KBM-7 (cell line): ENCODE measurements at places on chromosomes 2 and 18.
A peak's percentile ranks its signal among the peaks of the same experiment; 100 is the strongest.

DNA sequence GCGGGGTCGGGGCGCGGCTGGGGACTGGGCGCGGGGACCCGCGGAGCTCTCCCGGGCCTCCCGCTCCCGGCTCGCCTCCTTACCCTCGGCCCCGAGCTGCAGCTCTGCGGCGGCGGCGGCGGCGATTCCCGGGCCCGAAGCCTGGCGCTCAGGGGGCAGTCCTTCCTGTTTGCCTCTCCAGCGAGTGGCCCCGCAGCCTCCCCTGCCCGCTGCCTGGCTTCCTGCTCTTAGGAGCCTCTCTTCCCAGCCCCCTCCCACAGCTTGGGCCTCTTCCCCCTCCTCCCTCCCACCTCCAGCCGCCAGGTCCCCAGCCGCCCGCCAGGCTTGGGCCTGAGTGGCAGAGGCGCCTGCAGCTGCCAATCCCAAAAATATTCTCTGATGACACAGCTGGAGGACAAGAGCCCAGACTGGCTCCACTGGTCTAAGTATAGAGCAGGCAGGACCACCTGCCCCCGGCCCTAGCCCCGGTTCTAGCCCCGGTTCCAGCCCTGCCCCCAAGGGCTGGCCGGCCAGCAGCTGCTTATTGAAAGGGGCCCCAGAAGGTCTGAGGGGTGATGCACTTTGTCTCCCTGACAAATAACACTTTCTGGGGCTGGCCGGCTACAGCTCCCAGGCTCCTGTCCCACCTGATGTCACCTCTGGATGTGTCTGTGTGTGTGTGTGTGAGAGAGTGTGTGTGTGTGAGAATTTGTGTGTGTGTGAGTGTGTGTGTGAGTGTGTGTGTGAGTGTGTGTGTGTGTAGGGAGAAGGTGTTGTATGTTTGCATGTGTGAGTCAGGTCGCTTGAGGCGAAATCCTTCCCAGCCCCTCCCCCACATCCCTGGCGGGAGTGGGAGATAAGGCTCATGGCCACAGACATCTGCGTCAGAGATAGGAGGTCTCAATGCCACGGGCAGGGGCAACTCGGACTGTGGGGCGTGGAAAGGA is at the start of gene OBSL1:
TSS of gene OBSL1 (minus strand) at position 229 of the 926 bp plus-strand sequence. CDS start 307 bp downstream, outside the sequence.
- DNase-seq: peak; percentile 75

DNA sequence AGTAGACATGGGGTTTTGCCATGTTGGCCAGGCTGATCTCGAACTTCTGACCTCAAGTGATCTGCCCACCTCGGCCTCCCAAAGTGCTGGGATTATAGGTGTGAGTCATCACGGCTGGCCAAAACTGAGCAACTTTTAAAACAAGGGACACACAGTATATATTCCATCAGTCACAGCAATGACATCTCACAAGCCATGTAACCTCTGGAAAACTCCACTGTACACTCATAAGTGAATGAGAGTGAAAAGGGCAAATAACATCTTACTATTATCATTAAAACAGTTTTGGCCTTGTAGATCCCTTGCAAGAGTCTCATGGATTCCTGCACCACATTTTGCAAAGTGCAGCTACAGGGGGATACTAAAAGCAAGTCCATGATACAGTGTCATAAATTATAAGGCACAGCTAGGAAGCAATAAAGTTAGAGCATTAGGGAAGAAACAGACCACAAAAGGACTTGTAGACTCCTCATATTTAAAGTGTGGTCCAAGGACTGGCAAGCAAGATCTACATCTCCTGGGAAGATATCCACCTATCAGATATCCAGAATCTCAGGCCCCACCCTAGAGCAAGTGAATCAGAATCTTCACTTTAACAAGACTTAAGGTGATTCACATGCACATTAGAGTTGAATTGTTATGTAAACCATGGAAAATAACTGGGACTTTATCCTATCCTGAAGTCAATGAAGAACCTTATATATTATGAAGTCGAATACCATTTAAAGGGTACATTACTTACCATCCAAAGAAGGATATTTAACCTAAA is 5.7 kb downstream of the SMC6 start:
- DNase-seq: no peak

- DNase-seq: peak; percentile 99
These were observed 69.4 kb upstream of the SMAD2 start for GRCh38 chr18:47999801-48000248.

DNA sequence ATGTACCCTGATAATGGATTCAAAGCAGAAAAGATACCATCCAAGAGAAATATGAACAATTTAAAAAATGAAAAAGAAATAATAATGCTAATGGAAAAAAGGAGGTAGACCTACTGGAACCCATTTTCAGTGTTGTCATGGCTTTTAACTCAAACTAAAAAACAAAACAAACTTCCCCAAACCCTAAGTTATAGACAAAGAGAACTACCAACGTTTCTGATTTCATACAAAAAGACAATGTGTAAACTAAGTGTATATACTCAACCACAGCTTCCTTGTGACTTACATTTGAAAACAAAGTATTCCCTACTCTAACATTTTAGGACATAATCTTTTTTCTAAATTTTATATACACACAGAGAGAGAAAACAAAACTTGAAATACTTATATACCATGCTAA is 45.9 kb downstream of the ACVR1 start:
- DNase-seq: no peak

GRCh38 chr2:65360441-65360840 is 72.0 kb downstream of the SPRED2 start:
- DNase-seq: no peak

DNA sequence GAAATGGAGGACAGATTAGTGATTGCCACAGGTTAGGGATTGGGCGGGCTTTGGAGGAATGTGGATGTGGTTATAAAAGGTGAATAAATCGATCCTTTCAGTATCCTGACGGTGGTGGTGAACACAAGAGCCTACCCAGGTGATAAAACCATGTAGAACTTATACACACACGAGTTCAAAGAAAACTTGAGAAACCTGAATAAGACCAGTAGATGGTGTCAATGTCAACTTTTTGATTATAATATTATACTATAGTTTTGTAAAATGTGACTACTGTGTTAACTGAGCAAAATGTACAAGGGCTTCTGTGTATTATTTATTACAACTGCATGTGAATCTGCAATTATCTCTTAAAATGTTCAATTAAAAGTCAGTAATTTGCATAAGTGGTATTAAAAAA is 136.3 kb downstream of the ERBB4 start:
- no peak for DNase-seq

- no peak for DNase-seq
These were observed 25.1 kb upstream of the IL1R1 start for GRCh38 chr2:102117472-102117858.

- DNase-seq: no peak
These were observed 13.5 kb downstream of the CBLN2 start for GRCh38 chr18:72530622-72531021.

DNA sequence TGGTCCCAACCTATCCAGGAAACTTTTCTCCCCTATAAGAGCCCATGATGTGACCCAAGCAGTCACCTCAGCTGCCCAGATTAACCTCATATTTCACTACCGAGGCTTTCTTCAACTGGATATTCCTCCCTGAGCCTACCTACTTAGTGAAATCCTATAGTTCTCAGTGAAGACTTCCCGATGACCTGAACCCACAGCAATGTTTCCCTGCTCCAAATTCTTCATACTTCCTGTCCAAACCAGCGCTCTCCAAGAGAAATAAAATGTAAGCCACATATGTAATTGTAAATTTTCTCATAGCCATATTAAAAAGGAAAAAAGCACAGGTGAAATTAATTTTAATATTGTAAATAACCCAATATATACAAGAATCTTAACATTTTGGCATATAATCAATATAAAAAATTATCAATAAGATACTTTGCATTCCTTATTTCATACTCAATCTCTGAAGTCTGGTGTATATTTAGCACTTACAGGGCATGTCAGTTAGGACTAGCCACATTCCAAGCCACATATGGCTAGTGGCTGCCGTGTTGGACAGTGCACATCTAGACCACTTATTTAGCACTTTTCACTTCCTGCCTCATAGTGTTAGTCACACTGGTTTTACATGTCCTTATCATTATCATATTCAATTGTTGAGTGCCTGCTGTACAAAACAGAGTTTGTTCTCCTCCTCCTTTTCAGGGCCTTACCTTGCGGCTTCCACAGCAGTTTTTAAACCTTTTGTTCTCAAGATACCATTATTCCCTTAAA is 1.9 kb upstream of the STAT4 start:
- DNase-seq: no peak

DNA sequence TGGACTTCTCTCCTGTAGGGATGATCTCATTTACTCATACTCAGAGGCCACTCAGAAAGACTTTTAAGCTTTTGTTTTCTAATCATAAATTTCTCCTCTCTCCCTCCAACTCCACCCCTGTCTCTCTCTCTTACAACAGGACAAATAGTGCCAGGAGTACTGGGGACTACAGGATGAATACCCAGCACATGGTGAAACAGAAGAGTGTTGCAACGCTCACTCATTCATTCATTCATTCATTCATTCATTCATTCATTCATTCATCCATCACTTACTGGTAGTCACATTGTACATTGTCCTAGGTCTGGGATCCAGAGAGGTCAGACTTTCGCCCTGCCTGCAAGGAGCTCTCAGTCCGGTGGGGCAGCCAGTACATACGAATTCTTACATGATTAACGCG is 97.6 kb downstream of the KLHL29 start:
- no peak for DNase-seq

GRCh38 chr2:146227152-146228019 is 1617.4 kb upstream of the ACVR2A start:
- no peak for DNase-seq
